ENCODE measurements at places on chromosomes 5 and 9. TPM values are rescaled to one million over a fixed set of nuclear protein-coding genes. Genes with fewer than 3 reads are reported as not detected.

The WWC1 gene
- total RNA-seq, result not detected

The VCAN gene
- total RNA-seq, result 10.4 TPM

The F12 gene
- 0.57 TPM for total RNA-seq

The MUSK gene
- total RNA-seq, result not detected

The FGD3 gene
- total RNA-seq, result 0.19 TPM

The NMUR2 gene
- total RNA-seq, result not detected

The LCP2 gene
- total RNA-seq, result not detected

The NEUROG1 gene
- total RNA-seq, result not detected

The GRPEL2 gene
- total RNA-seq, result 33.0 TPM

The CDO1 gene
- total RNA-seq, result 0.65 TPM

The STRBP gene
- total RNA-seq, result 9.4 TPM

The SPINK7 gene
- total RNA-seq, result not detected

The PCDHB7 gene
- total RNA-seq, result 0.57 TPM

The CD180 gene
- total RNA-seq, result not detected

The MORN5 gene
- not detected for total RNA-seq

Measured in vein endothelial cell (primary cell).